ENCODE measurements at places on chromosomes 5 and 9.

- no peak for DNase-seq
These were observed 1774.7 kb upstream of the ACO1 start for GRCh38 chr9:30609713-30610112.

DNA sequence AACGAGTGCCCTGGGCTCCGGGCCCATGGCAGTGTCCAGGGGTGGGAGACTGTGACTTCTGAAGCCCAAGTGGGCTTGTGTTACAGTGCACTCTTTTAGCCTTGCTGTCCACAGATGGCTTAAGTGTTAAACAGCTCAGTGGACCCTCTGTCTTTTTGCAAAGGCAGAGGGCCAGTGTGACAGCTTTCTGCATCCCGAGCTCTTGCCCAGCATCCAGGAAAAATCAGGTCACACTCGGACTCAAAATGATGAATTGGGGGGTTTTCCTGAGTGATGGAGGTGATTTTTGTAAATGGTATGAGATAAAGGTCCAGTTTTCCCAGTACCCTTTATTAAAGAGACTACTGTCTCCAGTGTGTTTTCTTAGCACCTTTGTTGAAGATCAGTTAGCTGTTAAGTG lies 321.3 kb upstream of the GRAMD2B start:
- DNase-seq: no peak

DNA sequence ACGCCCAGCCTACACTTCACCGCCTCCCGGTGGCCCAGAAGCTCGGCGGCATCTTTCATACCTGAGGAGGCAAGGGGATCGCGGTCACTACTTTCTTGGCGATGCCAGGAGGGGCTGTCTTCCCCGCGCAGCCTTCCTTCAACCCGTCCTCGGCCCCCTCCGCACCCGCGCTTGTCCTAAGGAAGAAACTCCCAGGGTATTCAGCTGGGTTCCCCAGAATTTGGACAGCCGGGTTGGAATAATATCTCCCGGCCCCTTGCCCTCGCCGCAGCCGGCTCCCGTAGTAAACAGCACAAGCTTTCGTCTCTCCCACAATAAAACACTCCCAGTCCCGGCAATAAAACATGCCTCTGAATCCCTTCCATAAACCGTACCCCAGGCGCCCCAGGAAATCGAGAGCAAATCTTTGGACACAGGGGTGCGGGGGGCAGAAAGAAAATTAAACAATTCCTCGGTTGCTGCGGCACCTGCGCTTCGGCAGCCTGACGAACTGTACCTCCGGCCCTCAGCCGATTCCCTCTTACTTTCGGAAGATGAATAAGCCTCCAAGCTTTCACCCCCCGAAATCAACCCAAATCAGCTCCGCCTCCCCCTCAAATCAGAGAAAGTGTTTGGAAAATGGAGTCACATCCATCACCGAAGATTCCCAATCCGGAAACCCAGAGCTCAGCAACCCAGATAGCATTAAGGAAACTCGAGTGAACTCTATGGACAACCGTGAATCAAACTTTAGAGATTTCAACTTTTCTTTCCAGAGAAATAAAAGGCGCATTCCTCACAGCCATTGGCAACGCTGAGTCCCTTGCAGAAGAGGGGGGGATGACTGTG lies 1.1 kb downstream of the OTP start:
- no peak for DNase-seq

- DNase-seq: no peak
These were observed 136.6 kb upstream of the TNC start for GRCh38 chr9:115254287-115255180.

- no peak for DNase-seq
These were observed 45.3 kb upstream of the NAA35 start for GRCh38 chr9:85895685-85896084.

- peak; percentile 61 for DNase-seq
These were observed 19.3 kb upstream of the SMIM32 start for GRCh38 chr5:136212252-136212721.

- peak; percentile 8 for DNase-seq
These were observed 423 bp upstream of the NUP214 start for GRCh38 chr9:131125038-131125287.

- no peak for DNase-seq
These were observed 474.7 kb downstream of the DIRAS2 start for GRCh38 chr9:90167914-90168313.

- no peak for DNase-seq
These were observed 667 bp downstream of the FBXO10 start for GRCh38 chr9:37575511-37575914.

- no peak for DNase-seq
These were observed 6.8 kb upstream of the CXXC5 start for GRCh38 chr5:139641116-139642080.

DNA sequence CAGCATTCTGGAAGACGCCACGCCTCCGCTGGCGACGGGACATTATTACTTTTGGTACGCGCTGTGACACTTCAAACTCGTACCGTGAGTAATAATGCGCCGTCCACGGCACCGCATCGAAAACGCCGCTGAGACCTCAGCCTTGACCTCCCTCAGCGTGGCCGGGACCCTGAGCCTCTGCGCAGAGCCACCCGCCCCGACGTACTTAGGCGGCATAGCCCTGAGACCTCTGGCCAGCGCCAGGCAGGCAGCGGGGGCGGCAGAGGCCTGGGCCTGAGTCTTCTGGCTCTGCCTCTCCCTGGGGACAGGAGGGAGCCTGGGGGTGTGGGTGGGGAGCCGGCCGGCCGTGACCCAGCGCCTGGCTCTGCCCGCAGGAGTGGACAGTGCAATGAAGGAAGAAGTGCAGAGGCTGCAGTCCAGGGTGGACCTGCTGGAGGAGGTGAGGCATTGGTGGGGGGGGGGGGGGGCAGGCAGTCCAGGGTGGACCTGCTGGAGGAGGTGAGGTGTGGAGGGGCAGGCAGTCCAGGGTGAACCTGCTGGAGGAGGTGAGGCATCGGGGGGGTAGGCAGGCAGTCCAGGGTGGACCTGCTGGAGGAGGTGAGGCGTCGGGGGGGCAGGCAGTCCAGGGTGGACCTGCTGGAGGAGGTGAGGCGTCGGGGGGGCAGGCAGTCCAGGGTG lies 8.0 kb downstream of the EGFL7 start:
- no peak for DNase-seq

DNA sequence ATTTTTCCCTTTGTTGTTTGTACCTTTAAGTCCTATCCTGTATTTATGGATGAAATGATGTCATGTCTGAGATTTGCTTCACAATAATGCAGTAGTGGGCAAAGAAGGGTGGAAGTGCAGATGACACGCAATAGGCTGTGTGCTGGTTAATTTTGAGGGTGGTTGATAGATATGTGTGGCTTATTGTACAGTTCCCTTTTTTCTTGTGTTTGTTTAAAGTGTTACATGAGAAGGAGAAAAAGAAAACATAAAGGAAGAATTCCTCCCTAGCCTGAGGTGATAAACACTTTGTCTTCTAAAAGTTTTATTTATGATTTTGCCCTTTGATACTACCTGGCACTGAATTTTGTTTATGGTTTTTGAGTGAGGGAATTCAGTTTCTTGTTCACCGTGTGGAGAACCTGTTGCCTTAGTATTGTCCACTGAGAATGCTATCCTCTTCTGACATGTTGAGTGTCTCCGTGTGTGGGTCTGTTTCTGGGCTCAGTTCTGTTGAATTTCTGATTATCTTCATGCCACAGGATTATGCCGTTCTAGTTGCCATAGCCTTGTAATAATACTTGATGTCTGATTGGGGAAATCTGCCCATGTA lies 52.3 kb upstream of the FAM120AOS start:
- DNase-seq: no peak

All from stimulated activated CD4-positive, alpha-beta T cell treated with anti-CD3 and anti-CD28 coated beads, Interleukin-15, amount 100 ng/mL, for 24 hours (primary cell).